ENCODE measurements at places on chromosomes 2 and 18.
A peak's percentile ranks its signal among the peaks of the same experiment; 100 is the strongest.

DNA sequence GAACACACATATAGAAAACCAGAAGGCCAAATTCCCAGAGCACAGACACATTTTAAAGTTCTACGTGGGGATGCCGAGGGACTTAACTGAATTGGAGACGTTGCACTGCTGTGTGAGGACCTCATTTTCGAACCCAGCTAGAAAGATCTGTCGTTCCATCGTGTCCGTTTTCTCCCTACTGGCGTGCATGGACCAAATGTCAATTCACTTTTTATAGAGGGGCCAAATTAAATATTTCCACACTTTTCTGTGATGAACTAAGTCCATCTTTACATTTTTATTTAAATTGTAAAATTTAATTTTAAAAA lies 692 bp upstream of the TSHZ1 start:
- DNase-seq = peak; percentile 39

DNA sequence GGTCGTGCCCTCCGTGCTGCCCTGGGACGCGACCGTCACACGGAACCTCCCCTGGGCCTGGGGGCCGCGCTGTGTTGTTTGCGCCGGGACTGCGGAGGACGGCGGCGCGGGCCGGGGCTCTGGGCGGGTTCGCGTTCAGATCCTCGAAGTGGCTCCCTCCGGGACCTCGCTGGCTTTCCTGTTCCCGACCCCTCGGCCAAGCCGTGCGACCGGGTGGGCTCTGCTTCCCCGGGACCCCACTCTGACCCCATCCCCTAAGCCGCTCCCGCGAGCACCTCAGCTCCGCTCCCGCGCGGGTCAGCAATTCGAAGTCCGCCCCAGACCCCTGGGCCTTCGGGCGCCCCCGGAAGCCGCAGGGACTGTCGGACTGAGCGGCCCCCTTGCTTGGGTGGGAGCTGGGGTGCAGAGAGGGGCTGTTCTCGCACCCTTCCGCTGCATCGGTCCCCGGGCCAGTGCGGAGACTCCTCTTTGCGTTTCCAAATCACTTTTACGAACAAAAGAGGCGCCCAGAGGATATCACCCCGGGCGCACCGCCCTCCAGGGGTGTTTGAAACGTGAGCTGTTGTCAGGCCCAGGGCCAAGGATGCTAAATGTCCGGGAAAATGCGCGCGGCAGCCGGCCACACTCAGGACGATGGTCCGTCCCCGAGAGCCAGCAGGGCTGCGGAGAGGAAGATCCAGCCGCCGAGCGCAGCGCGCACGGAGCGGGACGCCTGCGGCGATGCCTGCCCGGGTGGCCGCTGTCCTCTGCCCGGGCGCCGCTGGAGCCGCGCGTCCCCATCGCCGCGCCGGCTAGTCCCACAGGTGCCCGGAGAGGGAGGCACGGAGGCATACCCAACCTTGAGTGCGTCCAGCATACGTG lies 73.5 kb downstream of the ZCCHC2 start:
- DNase-seq = no peak

GRCh38 chr18:52553441-52553840 lies 213.4 kb downstream of the DCC start:
- no peak for DNase-seq

GRCh38 chr2:177165721-177166711 lies 46.6 kb upstream of the HNRNPA3 start:
- DNase-seq = no peak

- no peak for DNase-seq
Observed at GRCh38 chr2:179636100-179636980, 225.1 kb downstream of the ZNF385B start.

- no peak for DNase-seq
Observed at GRCh38 chr2:239762655-239763269, 262.4 kb downstream of the NDUFA10 start.

- no peak for DNase-seq
Observed at GRCh38 chr18:42242758-42243157, 287.7 kb downstream of the PIK3C3 start.

GRCh38 chr2:160317181-160318099 lies 117.4 kb upstream of the ITGB6 start:
- DNase-seq = no peak

DNA sequence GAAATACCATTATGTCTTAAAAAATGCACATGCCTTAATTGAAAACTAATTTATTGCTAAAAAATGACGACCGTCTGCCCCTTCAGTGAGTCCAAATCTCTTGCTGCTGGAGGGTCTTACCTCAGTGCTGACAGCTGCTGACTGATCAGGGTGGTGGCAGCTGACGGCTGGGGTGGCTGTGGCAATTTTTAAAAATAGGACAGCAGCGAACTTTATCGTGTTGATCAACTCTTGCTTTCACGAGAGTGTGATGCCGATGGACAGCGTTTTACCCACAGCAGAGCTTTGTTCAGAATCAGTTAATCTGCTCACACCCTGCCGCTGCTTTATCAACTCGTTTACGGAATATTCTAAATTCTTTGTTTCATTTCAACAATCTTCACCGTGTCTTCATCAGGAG lies 21.2 kb upstream of the CTDP1 start:
- no peak for DNase-seq

- DNase-seq = no peak
Observed at GRCh38 chr18:47528343-47528742, 276.9 kb upstream of the SKOR2 start.

DNA sequence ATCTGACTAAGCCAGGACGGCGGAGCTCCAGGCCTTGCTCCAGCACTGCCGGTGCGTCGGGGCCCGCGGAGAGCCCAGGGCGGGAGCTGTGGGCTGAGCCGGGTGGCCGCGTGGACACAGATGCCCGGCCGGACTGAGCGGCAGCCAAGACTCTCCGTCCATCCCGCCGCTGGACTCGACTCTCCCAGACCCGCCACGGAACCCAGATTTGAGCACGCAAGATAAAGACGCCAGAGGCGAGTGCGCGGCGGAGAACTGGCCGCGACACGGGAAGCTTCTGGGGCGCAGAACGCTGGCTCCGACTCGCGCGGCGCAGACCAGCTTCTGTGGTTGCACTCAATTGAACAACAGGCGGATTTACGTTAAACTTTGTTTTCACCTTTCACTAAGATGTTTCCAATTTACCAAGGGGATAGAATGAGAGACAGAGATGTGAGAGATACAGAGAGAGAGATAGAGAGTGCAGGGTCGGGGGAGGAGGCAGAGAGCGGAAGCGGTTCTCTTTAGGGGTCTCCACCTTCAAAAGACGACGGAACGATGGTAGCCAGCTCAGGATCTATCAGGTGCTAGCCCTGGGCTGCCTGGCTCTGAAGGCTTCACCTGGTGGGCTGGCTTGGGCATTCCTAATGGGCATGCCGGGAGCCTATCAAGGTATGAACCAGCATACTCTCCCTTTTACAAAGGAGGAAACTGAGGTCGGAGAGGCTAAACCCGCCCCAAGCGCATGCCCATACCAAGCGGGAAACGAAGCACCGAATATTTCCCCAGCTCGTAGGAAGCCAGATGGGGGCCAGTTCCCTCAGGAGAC lies 10.4 kb upstream of the EN1 start:
- DNase-seq = no peak

DNA sequence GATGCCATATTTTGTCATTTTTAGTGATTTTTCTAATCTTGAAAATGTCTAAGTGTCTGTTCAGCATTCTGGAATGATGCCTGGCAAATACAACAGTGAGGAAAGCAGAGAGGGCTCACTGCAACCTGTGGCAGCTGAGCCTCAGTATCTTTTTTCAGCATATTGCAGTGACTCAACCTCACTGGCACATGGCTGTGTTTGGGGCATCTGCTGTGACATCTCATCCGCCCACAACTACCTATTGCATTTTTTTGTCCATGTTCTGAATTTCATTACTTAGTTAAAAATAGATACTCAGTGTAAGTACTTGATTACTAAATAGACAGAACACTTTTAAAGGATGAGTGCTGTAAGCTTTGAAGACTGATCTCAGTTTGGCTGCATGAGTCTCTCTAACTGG lies 10.7 kb downstream of the BABAM2 start:
- DNase-seq = no peak

- no peak for DNase-seq
Observed at GRCh38 chr2:105843476-105844374, 99.0 kb downstream of the NCK2 start.

- no peak for DNase-seq
Observed at GRCh38 chr2:239035997-239036731, 188.3 kb downstream of the TWIST2 start.

DNA sequence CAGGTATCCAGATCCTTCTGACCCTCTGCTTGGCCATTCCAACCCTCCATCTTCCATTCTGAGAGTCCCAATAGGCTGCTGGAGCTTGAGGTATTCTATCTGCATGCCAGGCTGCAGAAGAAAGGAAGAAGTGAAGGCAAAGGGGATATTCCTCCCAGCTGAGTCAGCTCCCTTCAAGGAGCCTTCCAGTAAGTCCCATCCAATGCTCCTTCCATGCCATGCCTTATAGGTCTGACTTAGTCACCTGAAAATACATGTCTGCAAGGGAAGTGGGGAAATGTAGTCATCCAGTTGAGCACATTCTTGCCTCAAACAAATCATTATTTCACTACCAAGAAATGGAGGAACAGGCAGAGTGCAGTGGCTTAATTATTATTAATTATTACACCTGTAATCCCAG lies 464.6 kb downstream of the CNTNAP5 start:
- DNase-seq = no peak

DNA sequence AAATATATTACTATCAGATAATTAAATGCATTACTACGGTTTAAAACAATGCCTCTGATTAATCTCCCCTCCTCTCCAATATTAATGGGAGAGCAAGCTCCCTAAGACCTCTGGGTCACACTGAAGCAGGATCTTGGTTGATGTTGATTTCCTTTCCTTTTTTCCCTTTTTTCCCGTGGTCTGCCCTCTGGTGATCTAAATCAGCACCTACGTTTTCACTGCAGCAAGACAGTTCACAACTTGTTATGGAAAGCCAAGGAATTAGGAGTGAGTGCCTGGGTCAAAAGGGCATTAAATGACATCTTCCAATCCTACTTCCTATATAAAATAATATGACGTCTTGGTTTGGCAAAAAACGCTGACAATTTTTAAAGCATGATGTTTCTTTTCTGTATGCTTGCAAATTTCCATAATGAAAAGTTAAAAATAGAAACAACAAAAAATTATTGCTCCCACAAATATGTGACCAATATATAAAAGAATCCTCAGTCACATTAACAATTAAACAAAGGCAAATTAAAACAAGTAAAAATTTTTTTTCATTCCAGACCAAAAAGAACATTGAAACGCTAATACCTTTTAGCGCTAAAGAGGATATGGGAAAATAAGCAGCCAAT lies 7.9 kb upstream of the CFAP36 start:
- DNase-seq = no peak

DNA sequence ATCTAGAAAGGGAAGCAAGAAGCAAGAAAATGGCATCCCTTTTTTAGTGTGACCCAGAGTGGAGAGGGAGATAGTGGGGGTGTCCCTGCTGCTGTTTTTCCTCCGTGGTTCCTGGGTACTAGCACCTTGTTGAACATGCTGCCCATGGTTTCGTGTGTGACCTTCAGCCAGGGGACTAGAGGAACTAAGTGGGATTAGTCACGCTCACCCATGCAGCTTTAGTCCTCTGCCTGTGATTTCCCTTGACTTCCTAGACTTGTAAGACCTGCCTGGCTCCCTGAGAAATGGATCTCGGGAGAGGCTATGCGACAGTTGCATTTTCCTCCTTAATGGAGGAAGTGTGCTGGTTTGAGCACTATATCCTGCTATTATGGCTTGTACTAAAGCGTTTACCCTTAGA lies 471.4 kb downstream of the DCDC2C start:
- no peak for DNase-seq

DNA sequence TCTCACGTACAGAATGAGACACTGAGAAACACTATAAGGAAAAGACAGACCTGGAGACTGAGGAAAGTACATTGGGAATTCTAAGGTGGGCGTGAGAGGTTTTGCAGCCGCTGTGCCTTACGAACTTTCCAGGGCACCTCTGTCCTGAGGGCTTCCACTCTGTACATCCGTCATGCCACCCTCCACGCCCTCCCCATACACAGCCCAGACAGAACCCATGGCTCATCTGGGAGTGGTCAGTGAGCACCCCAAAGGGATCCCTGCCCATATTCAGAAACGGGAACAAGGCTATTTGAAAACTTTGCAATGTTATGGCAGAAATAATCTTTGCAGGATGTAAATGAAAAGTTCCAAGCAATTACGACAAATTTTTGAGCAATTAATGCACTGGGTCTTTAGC lies 95.4 kb upstream of the ZNF532 start:
- DNase-seq = no peak

DNA sequence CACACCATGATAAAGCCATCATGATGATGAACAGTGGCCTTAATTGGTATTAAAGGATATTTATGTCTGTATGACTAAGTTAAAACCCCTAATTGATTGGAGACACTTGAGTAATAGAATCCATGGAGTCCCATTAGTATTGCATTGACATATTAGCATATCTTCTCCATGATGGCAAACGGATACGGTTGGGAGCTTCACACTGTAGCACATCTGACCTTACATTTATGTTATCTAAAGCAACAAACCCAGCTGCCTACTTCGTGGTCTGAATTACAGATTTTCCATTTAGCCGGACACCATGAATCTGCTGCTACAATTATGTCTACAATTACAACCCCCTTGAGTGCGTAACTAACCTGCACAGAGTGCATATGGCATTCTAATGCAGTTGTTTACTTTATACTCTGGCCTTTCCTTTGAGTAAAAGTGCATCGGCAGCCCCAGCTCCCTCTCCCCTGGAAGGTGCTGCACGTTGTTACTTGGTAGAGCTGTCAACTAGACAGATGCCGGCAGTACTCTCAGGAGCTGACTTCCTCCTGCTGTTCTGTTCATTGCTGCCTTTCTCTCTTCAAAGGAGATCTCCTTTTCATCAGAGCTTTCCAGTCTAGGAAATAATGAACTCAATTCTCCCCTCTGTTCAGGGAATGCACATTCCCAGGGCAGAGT lies 92.1 kb downstream of the LRRC30 start:
- DNase-seq = no peak

DNA sequence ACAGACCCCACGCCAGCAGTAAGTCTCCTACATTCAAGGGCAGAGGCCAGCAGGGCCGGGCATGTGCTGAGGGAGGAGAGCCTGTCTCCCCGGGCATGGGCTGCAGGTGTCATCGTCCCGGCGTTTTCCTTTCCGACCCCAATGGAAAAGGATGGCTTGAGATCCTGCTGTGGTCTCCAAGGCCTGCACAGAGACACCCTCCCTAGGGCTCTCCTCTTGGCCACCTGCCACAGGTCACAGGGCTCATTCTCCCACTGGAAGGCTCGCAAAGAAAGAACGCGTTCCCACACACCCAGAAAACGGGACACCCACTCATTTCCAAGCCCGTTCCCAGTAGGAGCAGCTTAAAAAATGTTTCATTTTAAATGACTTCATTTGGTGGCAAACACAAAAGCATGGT lies 41.0 kb downstream of the DIPK1C start:
- no peak for DNase-seq

- no peak for DNase-seq
Observed at GRCh38 chr2:201452058-201452921, 750 bp downstream of the STRADB start.

DNA sequence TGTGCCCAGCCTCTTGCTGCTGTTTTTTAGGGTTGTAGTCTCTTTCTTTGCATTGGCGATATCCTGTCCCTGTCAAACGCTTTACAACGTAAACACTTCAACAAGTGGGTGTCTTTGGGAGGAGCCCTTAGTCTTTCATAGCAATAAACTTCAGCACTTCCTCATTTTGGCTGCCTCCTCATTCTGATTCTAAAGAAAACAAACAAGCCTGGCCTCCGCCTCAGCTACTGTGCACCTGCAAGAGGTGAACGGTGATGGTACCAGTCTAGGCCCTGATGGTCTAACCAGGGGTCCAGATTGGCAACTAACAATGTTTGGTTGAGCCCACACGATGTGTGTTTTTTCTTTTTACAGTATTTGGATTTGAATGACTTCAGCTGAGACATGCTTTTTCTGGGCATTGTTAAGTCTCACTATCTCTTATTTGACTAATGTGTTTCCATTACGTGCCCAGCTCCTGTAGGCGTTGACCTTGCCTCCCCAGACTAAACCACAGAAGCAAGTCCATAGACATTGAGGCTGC lies 53.2 kb upstream of the CUL3 start:
- no peak for DNase-seq
